Lung (tissue), 17 donors: ENCODE measurements at places on chromosomes 13 and 19.

DNA sequence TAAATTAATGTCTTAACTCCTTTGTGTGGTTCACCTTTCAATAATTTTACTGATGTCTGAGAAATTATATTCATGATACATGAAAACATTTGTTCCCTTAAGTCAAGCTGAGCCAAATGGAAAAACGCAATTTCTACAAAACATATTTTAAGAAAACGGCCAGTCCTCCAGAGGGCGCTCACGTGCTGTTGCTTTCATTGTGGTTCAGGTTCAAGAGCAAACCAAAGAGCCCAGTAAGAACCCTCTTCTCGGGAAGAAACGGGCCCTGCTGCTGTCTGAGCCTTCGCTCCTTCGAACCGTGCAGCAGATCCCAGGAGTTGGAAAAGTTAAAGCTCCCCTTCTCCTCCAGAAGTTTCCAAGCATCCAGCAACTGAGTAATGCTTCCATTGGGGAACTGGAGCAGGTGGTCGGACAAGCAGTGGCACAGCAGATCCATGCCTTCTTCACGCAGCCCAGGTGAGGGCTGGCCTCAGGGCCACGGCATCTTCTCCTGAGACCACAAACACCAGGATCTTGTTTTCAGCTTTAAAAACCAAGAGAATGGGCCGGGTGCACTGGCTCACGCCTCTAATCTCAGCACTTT lies 4.3 kb downstream of the FAAP24 start:
- DNase-seq = peak; percentile 69
- H3K4me1 ChIP-seq = no peaks in the 10 kb centered on the region
- no peak overlapping the region for H3K4me3 ChIP-seq

- H3K36me3 ChIP-seq = no peaks in the 10 kb centered on the region
- no peak overlapping the region for H3K27ac ChIP-seq
- peak; percentile 50 for DNase-seq
- H3K27me3 ChIP-seq = no peaks in the 10 kb centered on the region
- H3K4me3 ChIP-seq = no peak overlapping the region
Observed at GRCh38 chr13:102707467-102707866, 12.6 kb upstream of the METTL21C start.

DNA sequence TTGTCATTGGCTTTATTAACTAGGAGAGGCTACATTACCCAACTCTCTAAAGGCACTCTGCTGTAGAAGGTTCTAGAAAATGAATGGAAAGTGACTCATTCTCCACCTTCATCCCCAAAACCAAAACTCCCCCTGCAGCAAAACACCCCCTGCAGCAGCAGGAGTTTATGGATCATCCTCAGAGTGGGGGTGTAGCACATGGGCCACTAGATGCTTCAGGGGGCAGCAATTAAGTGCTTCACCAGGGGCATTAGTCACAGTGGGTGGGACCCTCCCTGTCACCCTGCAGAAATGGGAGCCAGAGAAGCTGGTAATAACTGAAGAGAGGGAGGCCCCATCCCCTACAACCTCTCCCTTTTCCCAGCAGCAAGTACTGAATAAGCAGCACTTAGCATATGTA lies 64.5 kb upstream of the MED4 start:
- no peak overlapping the region for H3K4me3 ChIP-seq
- H3K27me3 ChIP-seq = no peaks in the 10 kb centered on the region
- DNase-seq = no peak
- H3K36me3 ChIP-seq = no peaks in the 10 kb centered on the region
- peak overlapping the region; percentile 10 for H3K27ac ChIP-seq
- H3K4me1 ChIP-seq = no peaks in the 10 kb centered on the region

DNA sequence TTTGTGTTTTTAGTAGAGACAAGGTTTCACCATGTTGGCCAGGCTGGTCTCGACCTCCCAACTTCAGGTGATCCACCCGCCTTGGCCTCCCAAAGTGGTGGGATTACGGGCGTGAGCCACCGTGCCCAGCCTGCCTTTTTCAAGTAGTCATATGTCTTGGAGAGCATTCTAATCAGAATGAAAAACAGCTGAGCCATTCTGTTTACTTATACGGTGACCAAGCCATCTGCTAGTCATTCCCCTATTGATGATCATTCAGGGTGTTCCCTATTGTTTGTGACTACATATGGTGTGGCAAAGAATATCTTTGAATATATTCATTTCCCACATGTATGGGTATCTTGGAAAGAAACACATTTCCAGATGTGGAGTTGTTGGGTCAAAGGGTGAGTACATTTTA lies 17.2 kb downstream of the BLOC1S3 start:
- H3K36me3 ChIP-seq = no peaks in the 10 kb centered on the region
- H3K27ac ChIP-seq = no peak overlapping the region
- H3K27me3 ChIP-seq = no peaks in the 10 kb centered on the region
- H3K4me3 ChIP-seq = no peak overlapping the region
- H3K4me1 ChIP-seq = no peaks in the 10 kb centered on the region

DNA sequence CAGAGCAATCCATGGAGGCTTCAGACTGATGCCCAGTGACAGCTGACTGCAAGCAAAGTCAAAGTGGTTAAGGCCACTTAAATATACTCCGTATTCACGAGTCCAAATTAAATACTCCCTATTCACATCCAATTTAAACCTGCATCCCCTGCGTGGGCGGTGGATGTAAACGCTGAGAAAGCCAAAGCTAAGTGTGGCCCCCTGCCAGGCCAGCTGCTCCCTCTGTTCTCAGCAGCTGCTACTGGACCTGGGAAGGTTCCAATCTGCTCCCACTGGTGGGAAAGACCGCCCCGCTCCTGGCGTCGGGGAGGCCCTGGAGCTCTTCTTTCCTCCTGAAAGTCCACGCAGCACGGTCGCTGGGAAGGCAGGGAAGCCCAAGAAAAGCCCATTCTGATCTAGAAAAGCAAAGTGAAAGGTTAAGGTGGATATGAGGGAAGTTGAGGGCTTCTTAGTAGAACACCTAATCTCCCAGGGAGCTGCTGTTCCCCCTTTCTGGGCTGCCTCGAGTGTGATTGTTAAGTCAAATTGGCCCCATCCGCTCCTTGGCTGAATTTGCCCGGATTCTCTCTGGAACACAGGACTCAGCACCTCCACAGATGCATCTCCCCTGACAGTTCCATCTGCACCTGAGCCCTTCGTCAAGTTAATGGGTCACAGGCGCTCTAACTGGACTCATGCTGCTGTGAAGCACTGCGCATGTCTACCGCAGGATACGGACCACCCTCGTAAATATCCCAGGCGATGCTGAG lies 205.5 kb downstream of the USP12 start:
- peaks cover 8% of the 10 kb centered on the region for H3K4me1 ChIP-seq
- H3K27me3 ChIP-seq = peaks cover 3% of the 10 kb centered on the region
- H3K36me3 ChIP-seq = no peaks in the 10 kb centered on the region
- no peak overlapping the region for H3K4me3 ChIP-seq
- peak; percentile 81 for DNase-seq

DNA sequence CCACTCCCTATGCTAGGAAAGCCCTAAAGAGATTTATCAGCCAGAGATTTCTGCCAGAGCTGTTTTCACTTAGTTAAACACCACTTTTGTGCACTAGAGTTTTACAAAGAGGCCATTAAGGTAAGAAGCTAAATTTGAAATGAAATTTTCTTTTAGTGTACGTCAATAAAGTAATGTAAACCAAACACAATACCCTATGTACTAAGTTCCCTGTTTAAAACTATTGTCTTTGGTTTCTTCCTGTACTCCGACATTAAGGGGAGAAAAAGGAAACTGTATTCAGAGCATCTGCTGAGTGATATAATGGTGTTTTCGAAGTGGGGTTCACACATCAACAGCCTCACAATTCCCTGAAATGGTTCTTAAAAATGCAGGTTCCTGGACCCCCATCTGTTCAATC lies 40.7 kb upstream of the STARD13 start:
- DNase-seq = no peak
- peaks cover 5% of the 10 kb centered on the region for H3K4me1 ChIP-seq
- H3K27me3 ChIP-seq = no peaks in the 10 kb centered on the region
- no peak overlapping the region for H3K27ac ChIP-seq
- H3K4me3 ChIP-seq = no peak overlapping the region

GRCh38 chr13:46575301-46575771 lies 22.4 kb downstream of the LRCH1 start:
- DNase-seq = peak; percentile 88

DNA sequence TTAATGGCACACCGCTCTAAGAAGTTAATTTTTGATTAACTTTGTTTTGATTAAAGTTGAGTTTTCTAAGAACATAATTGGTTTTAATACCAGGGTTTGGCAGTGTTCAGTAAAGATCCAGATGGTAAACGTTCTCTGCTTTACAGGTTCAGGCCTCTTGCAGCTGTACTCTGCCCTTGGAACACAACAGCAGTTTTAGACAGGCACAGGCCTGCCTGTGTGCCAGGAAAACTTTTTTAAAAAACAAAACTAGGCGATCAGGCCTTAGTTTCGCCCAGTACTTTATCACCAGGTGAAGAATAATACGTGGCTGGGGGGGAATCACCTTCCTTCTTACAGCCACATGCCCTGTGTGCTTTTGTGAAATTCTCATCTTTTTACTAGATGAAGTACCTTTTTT lies 38.0 kb upstream of the TEX29 start:
- H3K27ac ChIP-seq = no peak overlapping the region
- H3K36me3 ChIP-seq = peaks cover 49% of the 10 kb centered on the region
- DNase-seq = peak; percentile 22

DNA sequence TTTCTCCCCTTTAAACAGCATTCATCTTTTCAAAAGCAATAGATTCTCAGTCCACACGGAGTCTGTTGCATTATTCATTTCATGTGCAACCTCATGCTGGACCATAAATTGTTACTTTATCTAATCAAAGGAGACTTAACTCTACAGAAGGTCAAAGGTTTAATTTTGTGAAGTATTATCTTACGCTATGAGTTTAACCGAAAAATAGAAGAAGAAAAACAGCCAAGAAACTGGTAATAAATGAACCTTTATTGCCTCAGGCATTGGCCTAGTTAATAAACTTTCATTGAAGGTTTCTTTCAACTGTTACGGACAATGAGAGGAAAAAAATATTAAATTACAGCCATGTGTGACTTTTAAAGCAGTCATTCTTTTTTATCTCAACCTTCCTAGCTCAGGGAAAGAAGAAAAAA lies 223.6 kb downstream of the DACH1 start:
- no peaks in the 10 kb centered on the region for H3K4me1 ChIP-seq
- no peak overlapping the region for H3K27ac ChIP-seq
- no peaks in the 10 kb centered on the region for H3K27me3 ChIP-seq
- no peak overlapping the region for H3K4me3 ChIP-seq
- DNase-seq = no peak
- no peaks in the 10 kb centered on the region for H3K36me3 ChIP-seq

- peaks cover 18% of the 10 kb centered on the region for H3K36me3 ChIP-seq
- no peaks in the 10 kb centered on the region for H3K27me3 ChIP-seq
- no peak for DNase-seq
- H3K4me3 ChIP-seq = no peak overlapping the region
Observed at GRCh38 chr13:45406421-45406820, 11.8 kb downstream of the SLC25A30 start.

DNA sequence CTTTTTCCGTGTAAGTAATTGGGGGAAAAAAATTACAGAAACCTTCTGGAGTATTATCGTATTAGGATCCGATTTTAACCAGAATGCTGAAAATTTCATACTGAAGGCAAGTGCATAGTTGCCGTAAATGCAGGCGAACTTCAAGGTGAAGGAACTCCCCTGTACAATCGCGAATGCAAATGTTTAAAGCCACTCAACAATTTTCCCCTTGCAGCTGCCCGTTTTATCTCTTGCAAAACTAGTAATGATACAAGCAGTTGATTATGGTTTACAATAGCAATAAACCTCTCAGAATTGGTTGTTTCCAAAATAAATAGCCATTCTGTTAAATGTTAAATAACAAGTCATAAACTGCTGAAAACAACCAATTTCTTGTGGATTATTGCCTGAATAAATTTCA lies 105.7 kb downstream of the DNAJC15 start:
- no peak overlapping the region for H3K4me3 ChIP-seq
- no peaks in the 10 kb centered on the region for H3K36me3 ChIP-seq
- H3K4me1 ChIP-seq = no peaks in the 10 kb centered on the region
- no peak overlapping the region for H3K27ac ChIP-seq
- no peak for DNase-seq

GRCh38 chr13:25701304-25701703 lies 329.5 kb downstream of the ATP8A2 start:
- H3K4me3 ChIP-seq = no peak overlapping the region
- no peak overlapping the region for H3K27ac ChIP-seq
- no peaks in the 10 kb centered on the region for H3K36me3 ChIP-seq

GRCh38 chr13:35791184-35791851 lies 314.8 kb upstream of the MAB21L1 start:
- no peaks in the 10 kb centered on the region for H3K4me1 ChIP-seq
- no peaks in the 10 kb centered on the region for H3K36me3 ChIP-seq
- H3K4me3 ChIP-seq = no peak overlapping the region

DNA sequence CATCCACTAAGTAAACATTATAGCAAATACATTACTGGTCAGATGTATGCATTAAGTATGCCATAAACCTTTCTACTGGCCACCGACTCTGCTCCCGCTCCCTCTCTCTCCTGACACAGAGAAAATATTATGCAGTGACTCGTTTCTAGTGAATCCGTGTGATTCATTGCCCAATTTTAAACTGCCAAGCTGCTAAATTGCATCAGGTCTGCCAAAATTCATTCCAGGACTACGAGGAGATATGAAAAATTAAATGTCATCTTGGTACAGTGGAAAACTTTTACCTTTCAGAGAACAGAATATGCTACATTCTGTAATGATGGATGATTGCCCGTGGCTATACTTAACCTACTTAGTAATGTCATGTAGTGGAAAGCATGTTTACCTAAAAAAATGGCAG lies 368.8 kb upstream of the TSHZ3 start:
- no peak for DNase-seq
- H3K27ac ChIP-seq = no peak overlapping the region
- H3K36me3 ChIP-seq = no peaks in the 10 kb centered on the region
- H3K4me3 ChIP-seq = no peak overlapping the region
- no peaks in the 10 kb centered on the region for H3K4me1 ChIP-seq
- no peaks in the 10 kb centered on the region for H3K27me3 ChIP-seq

DNA sequence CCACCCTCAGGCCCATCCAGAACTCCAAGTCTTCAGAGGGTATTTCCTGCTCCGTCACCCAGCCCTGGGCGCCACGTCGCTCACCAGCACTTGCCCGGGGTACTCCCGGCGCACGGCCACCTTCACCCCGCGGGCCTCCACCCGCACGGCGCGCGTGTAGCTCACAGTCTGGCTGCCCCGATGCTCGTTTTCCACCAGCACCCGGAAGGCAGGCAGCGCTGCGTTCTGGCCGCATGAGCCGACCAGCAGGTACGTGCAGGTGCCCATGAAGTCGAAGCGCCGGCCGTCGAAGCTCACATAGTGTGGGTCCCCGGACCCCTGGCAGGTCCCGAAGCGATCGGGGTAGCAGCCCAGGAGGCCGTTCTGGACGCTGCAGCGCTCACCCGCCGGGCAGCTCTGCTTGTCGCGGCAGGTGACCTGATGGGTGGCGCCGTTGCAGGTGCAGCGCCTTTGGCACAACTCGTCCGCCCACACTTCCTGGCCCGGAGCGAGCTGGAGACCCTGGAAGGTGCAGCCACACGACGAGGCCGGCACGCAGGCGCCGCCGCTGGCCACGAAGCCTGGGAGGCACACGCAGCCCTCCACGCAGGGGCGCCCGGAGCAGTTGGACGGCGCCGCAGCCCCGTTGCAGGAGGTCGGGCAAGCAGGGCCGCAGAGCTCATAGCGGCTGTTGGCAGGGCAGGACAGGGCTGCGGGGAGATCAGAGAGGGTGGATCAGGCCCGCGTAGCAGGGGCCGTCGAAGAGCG lies 19.2 kb downstream of the FCGBP start:
- H3K4me3 ChIP-seq = no peak overlapping the region
- H3K27me3 ChIP-seq = no peaks in the 10 kb centered on the region
- H3K27ac ChIP-seq = no peak overlapping the region
